ENCODE measurements at places on chromosomes 3 and 15.

GRCh38 chr3:60274098-60274497, 977.2 kb downstream of the FHIT start:
- no peak for DNase-seq

- DNase-seq, result no peak
Observed at GRCh38 chr3:145854499-145854898, 306.5 kb downstream of the PLOD2 start.

GRCh38 chr3:65746848-65747247, 291.9 kb downstream of the MAGI1 start:
- DNase-seq, result no peak

DNA sequence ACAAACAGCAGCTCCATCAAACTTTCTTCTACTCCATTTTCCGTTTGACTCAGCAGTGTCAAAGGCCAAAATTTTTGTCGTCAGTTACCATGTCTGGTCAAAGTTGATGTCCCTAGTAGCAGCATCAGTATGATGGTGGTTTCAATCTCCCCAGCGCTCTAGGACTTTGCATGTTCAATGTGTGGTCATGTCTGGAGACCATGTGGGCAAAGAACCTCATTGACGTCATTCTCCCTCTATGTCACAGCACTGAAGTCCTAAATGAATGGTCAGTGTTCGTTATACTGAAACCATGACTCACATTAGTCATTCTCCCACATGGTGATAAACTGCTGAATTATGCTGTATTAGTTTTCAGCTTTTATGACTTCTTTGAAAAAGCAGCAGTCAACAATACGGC, 23.2 kb downstream of the SHC4 start:
- DNase-seq, result no peak

DNA sequence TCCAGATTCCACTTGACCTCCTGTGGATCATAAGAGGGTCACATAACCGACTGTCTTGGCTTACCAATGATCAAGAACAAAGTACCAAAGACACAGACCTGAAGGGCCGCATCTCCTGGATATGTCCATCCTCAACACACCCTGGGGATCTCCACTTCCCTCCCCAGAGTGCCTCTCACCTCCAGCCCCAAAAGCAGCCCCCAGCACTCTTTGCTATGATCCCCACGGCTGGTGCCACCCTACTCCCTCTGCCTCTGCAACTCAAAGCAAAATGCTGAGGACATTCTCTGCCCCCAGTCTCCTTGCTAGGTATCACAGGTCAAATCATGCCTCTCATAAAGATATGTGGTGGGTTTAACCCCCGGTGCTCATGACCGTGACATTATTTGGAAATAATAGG, 32.7 kb downstream of the SLCO2A1 start:
- no peak for DNase-seq
